NCI-H2029 treated with DMSO at 0.1 percent for 48 hours (cell line): ENCODE measurements at places on chromosomes 12 and 14.

DNA sequence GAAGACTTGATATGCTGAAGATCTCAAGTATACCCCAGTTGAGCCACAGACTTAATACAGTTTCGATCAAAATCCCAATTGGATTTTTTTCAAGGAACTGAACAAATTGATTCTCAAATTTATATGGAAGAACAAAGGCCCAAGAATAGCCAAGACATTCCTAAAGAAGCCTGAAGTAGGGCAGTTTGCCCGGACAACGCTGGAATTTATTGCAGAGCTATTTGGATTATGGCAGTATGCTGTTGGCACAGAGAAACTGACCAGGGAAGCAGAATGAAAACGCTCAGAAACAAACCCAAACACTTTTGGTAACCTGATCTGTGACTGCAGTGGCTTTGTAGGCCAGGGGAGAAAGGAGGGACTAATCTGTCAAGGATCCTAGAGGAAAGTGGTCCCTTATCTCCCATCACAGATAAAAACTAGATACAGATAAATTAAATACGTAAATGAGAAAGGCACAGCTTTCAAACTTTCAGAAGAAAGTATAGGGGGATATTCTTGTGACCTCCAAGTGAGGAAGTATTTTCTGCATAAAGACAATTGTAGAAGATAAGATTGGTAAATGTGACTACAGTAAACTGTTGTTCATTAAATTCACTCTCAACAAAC lies 35.9 kb upstream of the GSC start:
- no peak for DNase-seq

- no peak for DNase-seq
These were observed 163.3 kb downstream of the ETV6 start for GRCh38 chr12:11812586-11813437.

GRCh38 chr14:101835566-101835965 lies 74.1 kb downstream of the PPP2R5C start:
- no peak for DNase-seq

- DNase-seq, result no peak
These were observed 4.8 kb upstream of the AMN start for GRCh38 chr14:102917469-102918211.

GRCh38 chr12:64911081-64911480 lies 86.6 kb downstream of the TBC1D30 start:
- DNase-seq, result no peak
